Femur (tissue), 1 donor: ENCODE measurements at places on chromosomes 1 and 21.
A peak's percentile ranks its signal among the peaks of the same experiment; 100 is the strongest.

DNA sequence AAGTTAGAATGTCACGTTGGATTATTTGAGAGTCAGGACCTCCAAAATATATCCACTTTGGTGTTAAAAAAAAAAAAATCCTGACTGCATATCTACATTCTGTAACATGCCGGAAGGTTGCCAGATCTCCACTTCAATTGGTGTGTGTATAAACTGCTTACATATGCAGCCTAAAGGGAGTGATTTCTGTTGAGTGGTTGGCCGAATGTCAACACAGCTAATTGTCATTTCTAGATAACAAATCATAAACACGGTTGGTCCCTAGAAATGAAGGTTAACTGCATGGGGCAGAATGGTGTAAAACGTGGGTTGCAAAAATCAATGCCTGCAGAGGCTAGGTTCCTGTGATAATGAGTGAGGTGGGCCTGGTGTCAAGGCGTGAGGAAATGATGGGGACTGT, 15.0 kb upstream of the ROR1 start:
- DNase-seq, result no peak

DNA sequence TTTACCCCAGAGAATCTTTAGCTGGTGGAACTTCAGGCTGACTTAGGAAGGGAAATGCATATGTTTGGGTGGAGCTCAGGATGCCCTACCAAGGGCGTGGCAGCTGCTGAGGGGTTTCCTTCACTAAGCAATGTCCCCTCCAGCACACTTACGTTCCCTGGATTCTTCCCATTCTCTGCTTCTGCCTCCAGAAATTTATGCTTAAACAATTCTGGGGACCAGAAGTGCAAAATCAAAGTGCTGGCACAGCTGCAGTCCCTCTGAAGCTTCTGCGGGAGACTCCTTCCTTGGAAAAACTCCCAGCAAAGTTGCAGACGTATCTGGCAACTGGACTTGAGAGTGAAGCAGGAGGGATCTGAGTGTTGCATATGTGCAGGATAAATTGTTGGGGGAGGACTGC, 402.8 kb downstream of the PCP4 start:
- peak; percentile 49 for DNase-seq

DNA sequence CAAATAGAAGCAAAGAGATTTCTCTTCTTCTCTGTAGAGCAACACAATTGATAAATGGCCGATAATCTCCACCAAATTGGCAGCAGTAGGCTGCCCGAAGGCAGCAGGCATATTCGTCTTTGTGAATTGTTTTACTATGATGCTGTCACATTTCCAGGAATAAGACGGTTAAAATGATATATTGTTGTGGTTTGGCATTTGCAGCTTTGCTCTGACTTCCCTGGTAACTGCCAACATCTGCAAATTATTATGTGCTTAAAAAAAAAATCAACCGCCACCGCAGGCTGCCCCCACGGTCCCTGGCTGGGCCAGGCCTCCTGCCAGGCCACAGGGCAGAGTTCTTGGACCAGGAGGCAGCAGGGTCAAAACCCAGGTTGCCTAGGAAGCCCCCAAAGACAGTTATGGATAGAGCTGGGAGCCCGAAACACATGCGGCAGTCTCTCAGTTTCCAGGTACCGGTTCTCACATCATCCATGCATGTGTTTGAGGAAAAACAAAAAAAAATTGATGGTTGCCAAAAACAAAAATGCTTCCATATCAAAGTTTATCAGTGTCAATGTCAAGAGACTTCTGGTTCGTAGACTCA, 179.3 kb downstream of the ETS2 start:
- DNase-seq, result peak; percentile 74

DNA sequence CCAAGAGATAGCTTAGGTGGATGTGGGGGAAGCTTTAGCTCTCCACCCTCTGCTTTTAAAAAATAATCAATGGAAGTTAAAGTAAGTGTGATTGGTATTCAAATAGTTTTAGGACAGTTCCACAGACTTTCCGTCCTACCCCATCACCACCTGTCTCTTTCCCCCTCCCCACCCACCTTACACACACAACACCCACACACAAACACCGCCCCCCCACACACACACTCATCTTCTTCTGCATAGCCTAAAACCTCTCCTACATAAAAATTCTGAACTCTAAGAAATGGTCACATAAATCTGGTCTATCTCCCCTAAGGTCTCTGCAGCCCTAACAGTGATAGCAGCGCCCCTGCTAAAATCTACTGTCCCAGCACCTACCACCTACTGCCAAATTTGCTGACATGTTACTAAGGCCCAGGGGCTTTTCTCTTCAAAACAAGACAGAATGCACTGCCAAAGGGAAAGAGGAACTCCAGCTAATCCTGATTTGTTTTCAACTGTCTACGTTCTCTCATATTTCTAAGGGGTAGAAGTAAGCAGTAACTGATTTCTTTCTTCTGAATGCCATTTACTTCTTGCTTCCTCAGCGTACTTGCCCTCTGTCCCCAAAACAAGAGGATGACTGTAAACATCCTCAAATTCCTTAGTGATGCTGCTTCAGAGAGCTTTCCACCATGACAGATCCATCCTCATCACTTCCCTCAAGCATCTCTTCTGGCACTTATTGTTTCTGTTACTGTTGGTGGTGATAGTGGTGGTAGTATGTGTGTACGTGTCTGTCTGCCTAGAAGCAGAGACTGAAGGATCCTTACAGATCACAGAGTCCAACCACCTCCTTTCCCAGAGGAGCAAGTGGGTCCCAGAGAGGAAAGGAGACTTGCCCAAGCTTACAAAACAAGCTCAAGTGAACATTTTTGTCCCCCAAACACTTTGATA, 56.8 kb downstream of the LUZP1 start:
- no peak for DNase-seq

- no peak for DNase-seq
Observed at GRCh38 chr1:213061263-213061662, 10.2 kb downstream of the RPS6KC1 start.

DNA sequence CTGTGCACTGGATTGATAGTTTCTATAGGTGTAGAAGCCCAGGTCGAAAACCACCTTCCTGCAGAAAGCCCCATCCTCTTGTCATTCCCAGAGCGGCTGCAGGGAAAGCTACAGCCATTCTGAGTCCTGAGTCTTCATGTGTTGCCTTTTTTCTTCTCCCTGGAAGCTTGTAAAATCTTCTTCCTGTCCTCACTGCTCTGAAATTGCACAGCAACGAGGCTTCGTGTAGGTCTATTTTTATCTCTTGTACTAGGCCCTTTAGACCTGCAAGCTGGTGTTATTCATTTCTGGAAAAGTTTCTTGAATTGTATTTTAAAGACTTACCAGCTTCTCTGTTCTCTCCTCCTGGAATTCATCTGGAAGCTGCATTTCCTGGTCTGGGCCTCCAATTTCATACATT, 44.2 kb upstream of the ETS2 start:
- DNase-seq, result no peak

DNA sequence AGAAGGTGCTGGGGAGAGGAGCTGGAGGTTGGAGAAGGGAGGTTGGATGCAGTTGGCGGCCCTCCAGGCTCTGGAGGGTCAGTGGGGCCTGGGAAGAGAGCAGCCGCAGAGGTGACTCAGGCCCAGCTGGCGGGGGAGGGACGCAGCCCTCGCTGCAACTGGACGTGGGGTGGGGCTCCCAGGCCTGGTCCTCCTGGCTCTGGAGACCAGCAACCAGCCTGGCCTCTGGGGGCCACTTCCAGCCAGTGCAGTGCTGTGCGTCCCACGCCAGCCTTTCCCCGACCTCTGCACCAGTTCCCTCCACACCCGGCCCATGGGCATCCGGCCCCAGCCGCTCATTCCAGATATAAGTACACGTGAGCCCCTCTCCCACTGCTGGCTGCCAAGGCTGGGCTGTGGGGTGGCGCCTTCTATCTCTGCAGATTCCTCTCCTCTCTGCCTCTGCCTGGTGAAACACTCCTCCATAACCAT, 38.0 kb upstream of the COL18A1 start:
- peak; percentile 64 for DNase-seq

GRCh38 chr1:36208978-36209703, 15.1 kb upstream of the THRAP3 start:
- DNase-seq, result no peak

GRCh38 chr21:42438316-42439205, 34.9 kb downstream of the UBASH3A start:
- DNase-seq, result no peak

- peak; percentile 61 for DNase-seq
Observed at GRCh38 chr21:15964236-15964855, 234.6 kb downstream of the USP25 start.
